Lower lobe of right lung (tissue), 2 donors: ENCODE measurements at places on chromosomes 12 and 14. TPM values are rescaled to one million over a fixed set of nuclear protein-coding genes. Genes with fewer than 3 reads are reported as not detected.
A peak's percentile ranks its signal among the peaks of the same experiment; 100 is the strongest.

The KLHDC1 gene
- total RNA-seq = 7.4 TPM

The PLEKHD1 gene
- total RNA-seq = 0.47 TPM

The GPR84 gene
- 0.65 TPM for total RNA-seq

- H3K4me1 ChIP-seq = peaks cover 26% of the 10 kb centered on the region
- peak overlapping the region; percentile 80 for H3K4me3 ChIP-seq
- H3K27me3 ChIP-seq = no peaks in the 10 kb centered on the region
These were observed 753 bp downstream of the CSRNP2 start for GRCh38 chr12:51082561-51083125.

- peaks cover 9% of the 10 kb centered on the region for H3K4me1 ChIP-seq
- H3K27ac ChIP-seq = no peak overlapping the region
- no peak overlapping the region for H3K4me3 ChIP-seq
- H3K27me3 ChIP-seq = no peaks in the 10 kb centered on the region
These were observed 17.9 kb upstream of the CAMKK2 start for GRCh38 chr12:121314431-121314830.
